ENCODE measurements at places on chromosomes 13 and 19.

DNA sequence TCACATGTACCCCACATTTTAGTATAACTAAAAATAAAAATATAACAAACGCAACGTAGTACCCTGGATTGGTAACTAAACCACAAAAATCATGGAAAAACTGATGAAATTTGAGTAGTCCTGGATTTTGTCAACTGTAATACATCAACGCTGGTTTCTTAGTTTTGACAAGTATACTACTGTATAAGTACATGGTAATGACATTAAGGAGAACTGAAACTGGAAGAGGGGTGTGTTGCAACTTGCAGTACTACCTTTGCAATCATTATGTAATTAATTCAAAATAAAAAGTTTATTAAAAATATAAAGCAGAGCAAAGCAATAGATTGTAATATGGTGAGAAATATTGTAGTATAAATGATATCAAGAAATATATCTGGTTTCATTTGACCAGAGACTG is 1158.0 kb upstream of the SPRY2 start:
- DNase-seq: no peak

DNA sequence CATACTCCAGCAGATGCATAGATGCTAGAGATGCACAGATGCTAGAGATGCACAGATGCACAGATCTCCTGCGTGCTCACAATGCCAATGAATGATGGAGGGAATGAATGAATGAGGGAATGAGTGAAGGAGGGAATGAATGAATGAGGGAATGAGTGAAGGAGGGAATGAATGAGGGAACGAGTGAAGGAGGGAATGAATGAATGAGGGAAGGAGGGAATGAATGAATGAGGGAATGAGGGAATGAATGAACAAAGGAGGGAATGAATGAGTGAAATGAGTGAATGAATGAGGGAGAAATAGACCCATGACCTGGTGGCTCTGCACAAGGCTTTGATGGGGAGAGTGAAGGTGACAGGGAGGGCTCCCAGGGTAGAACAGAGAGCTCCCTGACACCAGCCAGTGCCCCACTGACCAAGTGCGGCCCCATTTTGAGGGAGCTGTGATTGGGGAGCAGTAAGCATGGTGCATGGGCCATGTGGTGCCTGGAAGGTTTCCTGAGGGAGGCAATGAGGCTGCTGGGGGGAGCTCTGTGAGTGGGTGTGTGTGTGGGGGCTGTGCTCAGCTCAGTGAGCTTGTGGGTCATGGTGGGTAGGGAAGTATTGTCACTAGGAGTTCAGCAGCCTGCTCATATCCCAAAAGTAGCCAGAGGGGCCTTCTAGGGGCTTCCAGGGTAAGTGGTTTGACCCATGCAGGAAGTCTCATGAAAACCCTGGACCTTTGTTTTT is 12.7 kb downstream of the SLC27A1 start:
- no peak for DNase-seq

GRCh38 chr19:32022044-32022640 is 323.3 kb upstream of the ZNF507 start:
- DNase-seq: no peak

DNA sequence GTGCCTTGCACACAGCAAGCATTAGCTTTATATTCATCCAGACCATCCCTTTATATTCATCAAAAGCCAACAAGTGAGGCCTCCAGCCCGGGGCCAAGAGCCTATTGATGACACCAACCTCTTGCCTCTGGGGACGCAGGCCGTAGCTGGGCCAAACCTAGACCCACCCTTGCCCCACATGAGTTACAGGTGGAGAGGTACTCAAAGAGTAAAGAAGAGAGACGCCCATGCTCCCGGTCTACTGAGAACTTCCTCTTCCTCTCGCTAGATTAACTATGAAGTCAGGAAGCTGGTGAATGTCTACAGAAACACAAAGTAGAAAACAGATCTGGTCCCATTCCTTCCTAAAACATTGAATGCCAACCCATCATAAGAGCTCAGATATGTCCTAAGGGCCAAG is 3.8 kb upstream of the MLNR start:
- no peak for DNase-seq

DNA sequence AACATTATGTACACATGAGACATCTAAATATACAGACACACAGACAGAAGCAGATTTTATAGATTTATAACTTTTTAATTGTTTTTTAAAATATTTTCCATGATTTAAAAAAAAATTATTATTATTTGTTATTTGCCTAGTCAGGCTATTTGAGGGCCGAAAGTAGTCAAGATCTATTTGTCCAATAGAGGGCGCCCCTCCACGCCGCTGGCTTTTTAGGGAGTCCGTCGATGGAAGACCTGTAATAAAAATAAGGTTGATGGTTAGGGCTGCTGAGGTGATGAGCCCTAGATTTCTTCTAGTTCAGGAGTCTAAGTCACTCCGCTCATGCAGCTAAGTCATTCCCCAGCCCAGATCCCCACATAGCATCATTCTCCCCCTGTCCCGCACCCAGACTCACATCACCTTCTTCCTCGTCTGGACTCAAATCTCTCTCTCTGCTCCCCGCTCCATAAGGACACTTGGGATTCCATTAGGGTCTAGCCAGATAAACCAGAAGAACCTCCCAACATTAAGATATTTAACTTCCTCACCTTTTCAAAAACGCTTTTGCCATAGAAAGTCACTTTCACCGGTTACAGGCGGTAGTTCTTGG is 33.9 kb upstream of the CEACAM21 start:
- DNase-seq: peak; percentile 78

DNA sequence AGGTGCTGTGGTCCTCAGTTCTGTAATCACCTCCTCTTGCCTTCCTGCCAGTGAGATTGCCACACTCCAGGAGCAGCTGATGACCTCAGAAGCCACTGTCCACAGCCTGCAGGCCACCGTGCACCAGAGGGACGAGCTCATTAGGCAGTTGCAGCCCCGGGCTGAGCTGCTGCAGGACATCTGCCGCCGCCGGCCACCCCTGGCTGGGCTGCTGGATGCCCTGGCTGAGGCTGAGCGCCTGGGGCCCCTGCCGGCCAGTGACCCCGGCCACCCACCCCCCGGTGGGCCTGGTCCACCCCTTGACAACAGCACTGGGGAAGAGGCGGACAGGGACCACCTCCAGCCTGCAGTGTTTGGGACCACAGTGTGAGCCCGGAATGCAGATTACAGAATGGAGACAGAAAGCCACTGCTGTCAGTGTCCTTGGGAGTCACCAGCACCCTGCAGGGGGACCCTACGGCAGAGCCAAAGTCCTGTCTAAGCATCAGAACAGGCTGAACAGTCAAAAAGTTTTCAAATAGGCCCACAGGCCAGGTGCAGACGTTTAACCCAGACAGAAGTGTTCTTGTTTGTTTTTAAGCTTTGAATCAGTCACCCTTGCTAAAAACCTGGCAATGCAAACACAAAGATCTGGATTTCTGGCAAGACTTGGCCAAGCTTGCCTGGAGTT is 4.2 kb downstream of the VMAC start:
- no peak for DNase-seq

DNA sequence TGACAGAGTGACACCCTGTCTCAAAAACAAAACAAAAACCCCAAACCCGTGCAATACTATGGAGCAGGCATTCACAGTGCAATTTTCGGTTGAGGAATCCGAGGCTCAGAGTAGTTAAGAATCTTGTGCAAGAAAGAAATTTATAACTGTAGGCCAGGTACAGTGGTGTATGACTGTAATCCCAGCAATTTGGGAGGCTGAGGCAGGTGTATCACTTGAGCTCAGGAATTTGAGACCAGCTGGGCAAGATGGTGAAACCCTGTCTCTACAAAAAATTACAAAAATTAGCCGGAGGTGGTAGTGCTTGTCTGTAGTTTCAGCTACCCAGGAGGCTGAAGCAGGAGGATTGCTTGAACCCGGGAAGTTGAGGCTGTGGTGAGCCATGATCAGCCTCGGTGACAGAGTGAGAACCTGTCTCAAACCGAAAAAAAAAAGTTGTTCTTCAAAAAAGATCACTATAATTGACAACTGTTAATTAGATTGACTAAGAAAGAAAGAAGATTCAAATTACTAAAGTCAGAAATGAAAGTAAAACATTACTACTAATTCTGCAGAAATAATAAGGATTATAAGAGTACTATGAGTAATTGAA is 12.9 kb downstream of the CEACAM1 start:
- no peak for DNase-seq

DNA sequence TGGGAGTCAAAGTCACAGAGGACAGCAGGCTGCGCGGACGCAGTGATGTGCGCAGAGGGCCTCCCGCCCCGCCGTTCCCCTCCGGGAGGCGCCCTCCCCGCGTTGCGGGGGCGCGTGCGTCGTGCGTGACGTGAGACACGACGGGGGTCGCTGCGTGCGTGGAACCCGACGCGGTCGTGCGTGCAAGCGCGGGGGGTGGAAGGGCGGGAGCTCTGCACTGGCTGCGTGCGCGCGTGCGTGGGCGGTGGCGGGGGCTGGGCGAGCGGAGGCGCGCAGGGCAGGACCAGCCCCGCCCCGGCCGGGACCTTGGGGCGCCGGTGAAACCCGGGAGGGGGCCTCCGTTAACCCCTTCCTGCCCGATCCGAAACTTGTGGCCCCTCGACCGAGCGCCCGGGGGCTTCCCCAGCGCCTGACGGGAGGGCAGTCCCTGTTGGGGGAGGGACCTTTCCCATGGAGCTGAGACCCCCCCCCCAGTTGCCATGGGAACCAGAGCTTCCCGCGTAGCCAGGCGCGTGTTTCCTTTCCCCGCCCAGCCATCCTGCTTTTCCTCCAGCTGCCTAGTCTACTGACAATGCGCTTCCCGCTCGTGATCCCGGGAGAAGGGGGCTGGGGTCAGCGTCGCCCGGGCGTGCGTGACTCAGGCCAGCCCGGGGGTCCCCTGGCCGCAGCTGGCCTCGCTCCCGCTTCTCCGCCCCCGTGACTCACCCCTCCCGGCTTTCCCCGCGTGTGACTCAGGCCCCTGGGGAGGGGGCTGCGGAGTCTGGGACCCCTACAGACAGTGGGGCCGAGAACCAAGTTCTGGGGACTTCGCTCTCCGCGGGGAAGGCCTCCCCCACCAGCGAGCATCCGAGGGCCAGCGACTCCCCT is 7.3 kb upstream of the HOOK2 start:
- DNase-seq: peak; percentile 75

- no peak for DNase-seq
These were observed 68.2 kb downstream of the ITGBL1 start for GRCh38 chr13:101520672-101521071.

- DNase-seq: no peak
These were observed 24.9 kb downstream of the VRK3 start for GRCh38 chr19:50000038-50000840.

DNA sequence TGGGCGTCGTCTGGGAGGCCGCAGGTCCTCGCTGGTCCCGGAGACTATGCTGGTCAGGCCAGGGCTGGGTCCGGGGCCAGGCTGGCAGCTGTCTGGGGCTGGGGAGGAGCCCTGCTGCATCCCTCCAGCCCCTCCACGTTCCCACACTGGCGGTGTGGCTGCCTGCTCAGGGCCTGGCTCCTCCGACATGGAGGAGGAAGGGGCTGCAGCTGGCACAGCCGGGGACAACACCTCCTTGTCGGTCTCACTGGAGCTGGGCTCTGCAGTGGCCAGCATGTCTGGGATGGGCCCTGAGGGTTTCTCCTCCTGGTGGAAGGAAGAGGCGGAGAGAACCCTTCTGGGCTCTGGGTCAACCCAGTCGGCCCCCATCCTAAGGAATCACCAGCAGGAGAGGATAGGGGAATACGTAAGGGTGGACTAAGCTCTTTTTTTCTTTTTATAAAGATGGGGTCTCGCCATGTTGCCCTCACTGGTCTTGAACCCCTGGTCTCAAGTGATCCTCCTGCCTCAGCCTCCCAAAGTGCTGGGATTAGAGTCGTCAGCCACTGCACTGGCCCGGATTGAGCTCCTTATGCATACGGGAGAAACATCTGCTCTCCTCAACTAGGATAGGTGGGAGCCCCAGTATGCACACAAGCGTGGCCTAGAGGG is 806 bp downstream of the ZNF414 start:
- no peak for DNase-seq

DNA sequence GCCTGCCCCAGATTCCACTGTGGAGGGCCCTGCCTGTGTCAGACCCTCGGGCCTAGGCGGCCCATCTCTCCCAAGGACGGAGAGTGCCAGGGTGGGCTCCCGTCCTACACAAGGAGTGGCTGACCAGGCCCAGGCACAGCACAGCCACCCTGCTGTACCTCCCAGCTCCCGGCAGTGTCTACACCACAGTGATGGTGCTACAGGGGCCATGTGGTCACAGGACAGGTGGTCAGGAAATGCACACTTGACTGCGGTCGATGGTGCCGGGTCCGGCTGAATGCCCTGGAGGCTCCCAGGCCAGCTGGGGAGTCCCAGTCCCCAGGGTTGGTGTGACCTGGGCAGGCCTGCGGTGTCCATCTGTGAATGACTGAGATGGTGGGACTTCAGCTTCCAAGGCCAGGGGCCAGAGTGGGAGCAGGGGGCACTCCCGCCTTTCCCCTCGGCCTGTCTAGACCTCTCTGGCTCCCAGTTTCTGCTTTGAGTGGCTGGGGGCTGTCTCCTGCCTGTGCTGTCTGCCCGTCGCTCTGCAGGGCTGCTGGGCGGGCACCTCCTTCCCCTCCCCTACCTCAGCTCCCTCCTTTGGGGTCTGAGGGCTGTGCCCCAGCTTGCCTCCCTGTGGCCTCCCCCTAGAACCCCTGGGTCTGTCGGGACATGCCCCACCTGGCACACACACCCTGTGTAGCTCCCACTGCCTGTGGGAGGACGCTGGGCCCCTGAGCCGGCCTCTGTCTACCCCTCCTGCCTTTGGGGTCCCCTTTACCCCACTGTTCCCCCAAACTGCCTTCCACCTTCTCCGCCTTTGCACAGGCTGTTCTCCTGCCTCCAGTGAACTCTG is 12.5 kb downstream of the DDA1 start:
- no peak for DNase-seq

GRCh38 chr13:107210723-107211030 is 642.7 kb upstream of the ARGLU1 start:
- no peak for DNase-seq

DNA sequence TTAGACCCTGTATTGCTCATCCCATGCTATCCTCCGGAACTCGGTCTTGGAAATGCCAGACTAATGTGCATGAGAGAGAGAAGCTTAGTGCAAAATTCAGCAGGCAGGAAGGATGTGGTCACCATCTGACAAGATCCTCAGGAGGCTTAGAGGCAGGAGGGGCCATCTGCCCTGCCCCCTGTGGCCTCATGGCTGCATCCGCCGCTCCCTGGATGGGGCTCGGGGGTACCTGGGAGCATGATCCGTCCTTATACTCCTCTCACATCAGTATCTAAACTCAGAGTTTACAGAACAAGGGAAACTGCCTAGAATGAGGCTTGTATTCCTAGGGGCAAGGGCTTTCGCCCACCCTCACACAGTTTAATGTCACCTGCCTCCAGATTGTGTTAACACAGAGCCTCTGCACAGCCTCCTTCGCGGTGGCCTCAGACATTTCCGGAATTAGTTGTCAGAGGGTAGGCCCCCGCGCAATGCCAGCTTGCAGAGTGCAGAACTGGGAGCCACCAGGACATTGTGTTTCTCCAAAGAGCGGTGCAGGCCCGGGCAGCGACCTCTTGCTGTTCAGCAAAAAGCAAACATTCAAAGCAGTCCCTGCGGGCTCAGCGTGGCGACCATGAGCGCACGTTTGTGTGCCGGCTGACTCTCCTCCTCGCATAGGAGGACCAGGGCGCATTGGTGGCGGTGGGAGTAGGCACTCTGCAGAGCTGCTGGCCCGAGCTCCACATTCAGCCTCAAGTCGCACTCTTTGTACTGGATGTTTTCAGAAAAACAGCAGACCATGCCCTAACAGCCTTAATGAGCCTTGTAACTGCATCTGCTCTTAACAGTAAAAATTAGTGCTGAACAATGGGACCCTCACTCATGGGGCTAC is 39.1 kb downstream of the GPR12 start:
- peak; percentile 9 for DNase-seq

All from stimulated activated CD4-positive, alpha-beta T cell treated with anti-CD3 and anti-CD28 coated beads, Interleukin-12 subunit alpha, Interleukin-12 subunit beta, amount 100 ng/mL, for 24 hours (primary cell).